ENCODE measurements at places on chromosomes 12 and 14.

DNA sequence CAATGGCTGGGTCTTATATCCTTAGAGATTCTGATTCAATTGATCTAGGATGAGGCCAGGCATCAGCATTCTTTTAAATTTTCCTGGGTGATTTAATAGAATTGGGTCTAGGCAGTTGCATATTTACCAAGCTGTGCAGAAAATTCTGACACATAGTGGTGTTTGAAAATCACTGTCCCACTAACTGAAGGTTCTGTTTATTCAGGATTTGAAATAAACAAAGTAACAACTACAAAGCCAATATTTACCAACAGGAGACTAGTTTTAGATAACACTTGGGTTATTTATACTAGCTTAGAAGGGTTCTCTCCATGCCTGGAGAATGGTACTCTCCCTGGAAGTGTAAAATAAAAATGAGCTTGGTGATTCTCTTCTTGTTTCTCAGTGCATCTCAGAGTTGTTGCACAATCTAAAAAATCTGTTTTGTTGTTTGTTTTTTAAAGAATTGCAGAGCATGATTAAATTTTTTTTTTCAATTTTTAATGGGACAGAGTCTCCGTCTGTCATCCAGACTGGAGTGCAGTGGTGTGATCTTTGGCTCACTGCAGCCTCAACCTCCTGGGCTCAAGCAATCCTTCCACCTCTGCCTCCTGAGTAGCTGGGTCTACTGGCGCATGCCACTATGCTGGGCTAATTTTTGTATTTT is 16.9 kb downstream of the BEST3 start:
- no peak for DNase-seq

- no peak for DNase-seq
These were observed 598 bp downstream of the UBE2N start for GRCh38 chr12:93441081-93441616.

DNA sequence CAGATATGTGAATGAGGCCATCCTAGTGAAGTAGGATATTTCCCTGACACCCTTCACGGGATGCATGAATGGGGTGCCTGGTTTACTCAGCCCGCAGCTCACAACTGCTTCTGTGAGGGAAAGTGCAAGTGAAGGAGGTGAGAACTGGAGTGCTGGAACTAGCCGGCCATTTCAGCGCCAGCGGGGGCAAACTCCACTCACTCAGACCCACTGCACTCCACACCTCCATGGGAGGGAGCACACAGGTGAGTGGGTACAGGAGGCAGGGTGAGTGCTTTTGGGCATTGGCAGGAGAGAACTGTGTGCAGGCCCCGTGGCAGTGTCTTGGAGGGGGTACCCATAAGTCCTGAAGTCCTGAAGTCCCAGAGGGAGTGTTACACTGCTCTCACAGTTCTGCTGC is 1008.4 kb downstream of the SLC6A15 start:
- no peak for DNase-seq

GRCh38 chr12:119578112-119578511 is 15.5 kb upstream of the TMEM233 start:
- no peak for DNase-seq

DNA sequence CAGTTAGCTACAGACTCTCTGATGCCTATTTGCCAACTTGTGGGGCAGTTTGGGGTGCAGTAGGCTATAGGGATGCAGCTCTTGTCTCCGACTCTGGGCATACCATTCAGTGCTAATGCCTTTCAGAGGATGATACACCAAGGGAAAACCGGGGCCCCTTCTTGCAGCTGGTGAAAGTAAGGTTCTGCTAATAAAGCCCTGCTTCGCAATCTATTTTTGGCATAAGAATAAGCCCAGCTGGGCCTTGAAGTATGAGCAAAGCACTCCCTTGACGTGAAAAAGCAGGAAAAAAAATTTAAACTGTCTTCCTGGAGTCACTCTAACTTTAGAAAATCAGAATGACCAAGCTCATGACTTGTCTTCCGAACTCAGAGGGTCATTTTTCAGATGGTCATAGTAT is 124.1 kb upstream of the RBM19 start:
- no peak for DNase-seq

DNA sequence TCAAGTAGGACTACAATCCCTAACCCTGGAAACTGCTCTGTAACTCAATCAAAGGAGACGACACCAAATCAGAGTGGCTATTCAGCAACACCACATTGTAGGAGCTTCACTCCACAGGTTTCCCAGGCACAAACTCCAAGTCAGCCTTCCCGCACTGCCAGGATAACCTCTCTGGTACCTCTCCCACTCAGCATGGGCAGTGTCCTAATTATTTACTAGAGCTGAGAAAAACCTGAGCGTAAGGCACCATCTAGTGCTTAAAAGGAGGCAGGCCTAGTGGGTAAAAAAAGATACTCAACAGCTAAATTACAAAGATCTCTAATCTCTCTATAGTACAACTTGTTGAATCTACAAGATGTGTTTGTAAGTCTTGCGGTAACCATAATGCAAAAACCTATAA is 36.1 kb downstream of the PARP11 start:
- DNase-seq: no peak

DNA sequence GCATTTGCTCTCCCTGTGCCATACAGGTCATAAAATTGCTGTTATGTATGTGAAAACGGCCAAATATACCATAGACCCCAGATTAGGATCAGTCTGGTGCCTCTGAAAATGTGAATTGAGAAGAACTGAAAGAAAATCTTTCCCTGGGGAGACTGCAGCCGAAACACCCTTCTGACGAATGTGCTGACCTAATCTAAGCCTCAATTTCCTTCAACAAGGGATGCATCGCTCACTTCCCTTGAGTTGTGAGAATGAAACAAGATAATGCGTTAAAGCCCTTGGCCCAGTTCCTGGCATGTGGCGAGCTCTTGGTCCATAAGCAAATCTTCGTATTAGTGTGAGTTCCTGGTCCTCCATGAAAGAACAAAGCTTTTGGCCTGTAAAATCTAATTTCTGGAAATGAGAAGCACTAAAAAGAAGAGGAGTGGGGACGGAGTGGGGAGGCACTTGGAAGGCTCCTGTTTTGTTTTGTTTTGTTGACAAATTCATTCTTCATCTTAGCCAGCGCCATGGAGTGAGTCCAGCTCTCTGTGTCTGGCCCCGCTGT is 49.5 kb upstream of the RTRAF start:
- DNase-seq: no peak

- DNase-seq: no peak
These were observed 520.7 kb downstream of the NRXN3 start for GRCh38 chr14:78690836-78691235.

DNA sequence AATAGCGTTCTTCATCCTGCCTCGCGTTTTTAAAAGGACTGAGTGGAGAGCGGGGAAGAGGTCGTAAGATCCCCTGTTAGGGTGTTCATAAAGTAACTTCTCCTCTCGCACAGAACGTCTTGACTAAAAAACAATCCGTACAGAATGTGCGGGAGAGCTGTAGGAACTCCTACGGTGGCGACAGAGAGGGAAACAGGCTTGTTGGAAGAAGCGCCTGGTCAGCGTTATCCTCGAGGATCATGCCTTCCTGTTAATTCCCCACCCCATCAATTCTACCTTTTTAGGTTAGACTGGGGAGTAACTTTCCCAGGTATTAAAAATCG is 399 bp upstream of the WASHC4 start:
- DNase-seq: no peak

DNA sequence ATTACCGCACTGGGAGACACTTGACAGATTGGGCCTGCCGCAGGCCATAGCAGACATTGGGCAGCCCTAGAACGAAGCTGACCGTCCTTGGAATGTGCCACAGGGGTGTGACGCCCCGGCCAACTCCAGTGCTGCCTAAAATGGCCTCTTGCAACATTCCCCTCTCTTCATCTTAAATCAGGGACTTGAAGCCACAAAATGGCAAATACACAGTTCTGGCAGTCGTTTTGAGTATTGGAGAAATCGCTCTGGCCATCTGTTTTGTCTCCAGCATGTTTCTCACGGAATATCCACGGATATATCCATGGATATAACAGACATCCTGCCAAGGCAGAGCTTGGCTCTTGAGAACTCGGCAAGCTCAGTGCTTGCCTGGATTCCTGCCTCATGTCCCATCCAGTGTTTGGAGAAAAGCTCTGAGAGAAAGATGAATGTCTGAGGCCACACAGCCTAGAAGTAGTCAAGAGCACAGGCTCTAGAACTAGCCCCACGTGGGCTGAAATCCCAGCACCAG is 158.4 kb downstream of the CHST11 start:
- DNase-seq: no peak

DNA sequence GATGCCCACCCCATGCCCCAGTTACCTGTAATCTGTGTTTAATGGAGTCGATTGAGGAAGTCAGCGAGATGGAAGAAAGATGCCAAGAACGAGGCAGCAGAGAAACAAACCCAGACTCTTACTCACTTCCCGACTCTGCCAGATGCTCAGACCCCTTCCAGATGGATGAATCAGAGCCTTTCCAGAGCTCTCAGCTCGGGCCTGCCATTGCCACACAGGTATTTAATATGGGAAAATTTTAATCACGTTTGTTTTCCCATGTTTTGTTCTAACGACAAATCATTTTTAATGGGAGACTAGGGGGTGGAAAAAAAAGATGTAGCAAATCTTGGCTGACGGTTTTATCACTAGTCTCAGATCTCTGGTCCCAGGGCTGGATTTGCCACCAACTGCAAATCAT is 72.5 kb upstream of the SRRM4 start:
- no peak for DNase-seq

DNA sequence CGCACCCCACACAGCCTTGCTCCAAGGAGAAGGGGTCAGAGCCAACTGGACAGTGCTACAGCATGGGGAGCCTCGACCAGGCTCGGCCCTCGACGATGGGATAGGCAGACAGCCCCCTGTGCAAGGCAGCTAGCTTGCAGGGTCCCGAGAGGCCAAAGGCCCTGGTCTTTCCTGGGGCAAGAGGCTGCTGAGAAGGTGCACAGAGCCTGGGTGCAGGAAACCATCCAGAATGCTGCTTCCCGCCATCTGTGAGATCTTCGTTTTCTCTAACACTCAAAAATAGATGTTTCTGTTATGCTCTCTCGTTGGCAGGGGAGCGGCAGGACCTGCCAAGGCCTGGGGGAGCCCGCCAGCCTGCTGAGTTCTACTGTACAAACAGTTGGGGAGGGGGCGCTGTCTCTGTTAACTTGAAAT is 168.0 kb upstream of the RTL1 start:
- DNase-seq: no peak

DNA sequence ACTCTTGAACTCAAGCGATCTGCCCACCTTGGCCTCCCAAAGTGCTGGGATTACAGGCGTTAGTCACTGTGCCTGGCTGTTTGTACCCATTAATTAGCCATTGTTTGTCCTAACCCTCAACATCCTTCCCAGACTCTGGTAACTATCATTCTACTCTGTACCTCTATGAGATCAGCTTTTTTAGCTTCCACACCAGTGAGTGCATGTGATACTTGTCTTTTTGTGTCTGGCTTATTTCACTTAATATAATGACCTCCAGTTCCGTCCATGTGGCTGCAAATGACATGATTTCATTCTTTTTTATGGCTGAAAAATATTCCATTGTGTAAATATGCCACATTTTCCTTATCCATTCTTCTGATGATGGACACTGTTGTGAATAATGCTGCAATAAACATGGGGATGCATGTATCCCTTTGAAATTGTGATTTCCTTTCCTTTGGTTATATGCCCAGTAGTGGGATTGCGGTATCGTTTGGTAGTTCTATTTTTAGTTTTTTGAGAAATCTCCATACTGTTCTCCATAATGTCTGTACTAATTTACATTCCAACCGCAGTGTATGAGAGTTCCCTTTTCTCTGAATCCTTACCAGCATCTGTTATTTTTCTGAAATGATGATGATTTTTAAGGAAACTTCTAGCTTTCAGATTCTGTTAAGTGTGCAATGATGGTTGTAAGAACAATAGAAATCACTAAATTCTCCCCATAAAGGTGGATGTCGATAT is 6.7 kb upstream of the PPP4R3A start:
- DNase-seq: no peak

DNA sequence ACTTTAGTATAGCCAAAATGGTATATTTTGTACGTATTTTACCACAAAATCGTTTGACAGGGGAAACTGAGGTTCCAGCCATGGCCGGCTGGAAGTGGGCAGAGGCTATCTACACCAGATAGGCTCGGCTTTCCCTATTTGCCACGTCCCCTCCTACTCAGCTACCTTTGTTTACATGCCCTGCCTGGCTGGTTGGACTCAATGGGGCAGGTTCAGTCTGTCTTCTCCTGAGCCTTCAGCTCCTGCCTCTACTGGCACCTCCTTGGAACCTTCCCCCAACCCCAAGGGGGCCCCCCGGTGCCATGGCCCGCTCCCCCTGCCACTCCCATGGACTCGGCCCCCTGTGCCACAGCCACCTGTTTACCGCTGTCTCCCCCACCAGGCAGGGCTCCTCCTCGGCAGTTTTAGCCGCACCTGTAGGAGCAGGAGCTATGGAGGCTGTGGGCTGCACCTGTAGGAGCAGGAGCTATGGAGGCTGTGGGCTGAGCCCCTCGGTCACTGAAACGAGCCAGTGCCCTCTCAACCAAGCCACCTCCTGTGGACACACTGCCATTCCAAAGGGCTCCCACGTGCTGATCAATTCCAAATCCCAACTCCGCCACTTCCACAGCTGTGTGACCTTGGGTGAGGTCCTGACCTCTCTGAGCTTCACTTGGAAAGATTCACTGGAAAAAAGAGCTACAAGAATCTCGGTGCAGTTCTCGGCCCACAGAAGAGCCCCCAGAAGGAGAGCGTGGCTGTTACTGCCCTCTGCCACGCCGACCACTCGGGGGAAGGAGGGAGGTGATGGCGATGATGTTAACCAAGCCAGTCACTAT is 62.2 kb downstream of the NCOR2 start:
- DNase-seq: no peak

- no peak for DNase-seq
These were observed 3.3 kb downstream of the PARP11 start for GRCh38 chr12:3869865-3870264.

GRCh38 chr12:46550266-46550879 is 177.8 kb upstream of the SLC38A2 start:
- no peak for DNase-seq

GRCh38 chr14:69933623-69934275 is 54.5 kb downstream of the SMOC1 start:
- no peak for DNase-seq

- DNase-seq: no peak
These were observed 11.9 kb downstream of the ARL6IP4 start for GRCh38 chr12:122992386-122992785.

DNA sequence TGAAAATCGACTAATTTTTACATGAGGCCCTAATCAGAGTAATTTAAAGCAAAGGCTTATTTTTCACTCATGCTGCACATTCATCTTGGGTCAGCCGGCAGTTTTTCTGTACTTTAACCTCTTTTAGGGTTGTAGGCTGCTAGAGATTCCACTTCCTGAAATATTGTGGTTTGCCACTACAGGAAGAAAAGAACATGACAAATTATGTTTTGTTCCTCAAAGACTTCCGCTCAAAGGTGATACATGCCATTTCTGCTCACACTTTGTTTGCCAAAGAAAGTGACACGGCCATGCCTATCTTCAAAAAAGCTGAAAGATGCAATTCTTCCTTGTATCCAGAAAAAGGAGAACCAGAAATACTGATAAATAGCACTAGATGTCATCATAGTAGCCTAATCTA is 183.4 kb upstream of the PPFIA2 start:
- DNase-seq: no peak

DNA sequence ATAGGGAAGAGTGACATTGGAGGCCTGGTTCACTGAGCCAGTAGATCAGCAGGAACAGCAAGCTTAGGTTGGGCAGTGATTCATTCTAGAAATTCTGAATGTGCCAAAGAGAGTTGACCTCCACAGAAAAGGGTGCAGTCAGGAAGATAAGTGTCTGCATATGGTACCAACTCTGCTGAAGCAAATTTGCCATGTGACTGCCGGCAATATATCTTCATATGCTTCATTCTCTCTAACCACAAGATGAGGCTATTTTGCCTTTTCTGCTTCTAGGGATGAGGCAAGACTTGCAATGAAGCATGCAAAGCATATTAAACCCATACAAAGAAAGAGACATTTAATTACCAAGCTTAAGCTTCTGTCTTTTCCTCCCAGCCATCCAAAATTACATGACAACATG is 13.6 kb downstream of the CCDC198 start:
- no peak for DNase-seq

Measured in brain pericyte (primary cell).